ENCODE measurements at places on chromosomes 16 and 17.

- peak; percentile 63 for DNase-seq
These were observed 28.8 kb downstream of the GINS2 start for GRCh38 chr16:85659805-85660511.

DNA sequence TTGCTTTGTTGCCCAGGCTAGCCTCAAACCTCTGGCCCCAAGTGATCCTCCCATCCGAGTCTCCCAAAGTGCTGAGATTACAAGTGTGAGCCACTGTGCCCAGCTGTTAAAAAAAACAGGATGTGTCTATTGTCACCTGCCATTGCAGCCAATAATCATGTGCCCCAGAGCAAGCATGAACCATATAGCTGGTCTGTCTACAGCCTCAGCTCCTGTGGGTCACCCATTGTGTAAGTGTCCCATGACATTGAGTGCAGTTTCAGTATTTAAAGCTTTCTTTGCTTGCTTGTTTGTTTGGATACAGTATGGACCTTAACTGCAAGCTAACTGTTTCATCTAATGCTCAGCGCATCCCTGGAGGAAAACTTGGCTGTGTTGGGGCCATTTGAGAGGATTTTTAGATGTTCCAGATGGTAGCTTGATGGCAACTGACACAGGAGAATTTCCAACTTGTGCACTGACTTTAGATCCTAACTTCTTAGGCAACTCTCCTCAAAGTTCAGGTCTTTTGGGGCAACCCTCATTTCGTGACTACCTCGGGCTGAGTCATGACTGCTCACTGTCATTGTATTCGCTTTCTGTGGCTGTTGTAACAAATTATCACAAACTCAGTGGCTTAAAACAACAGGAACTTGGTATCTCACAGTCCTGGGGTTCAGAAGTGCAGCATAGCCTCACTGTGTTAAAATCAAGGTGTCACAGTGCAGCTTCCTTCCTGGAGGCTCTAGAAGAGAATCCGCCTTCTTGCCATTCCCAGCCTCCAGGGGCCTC is 30.3 kb upstream of the ADORA2B start:
- DNase-seq: no peak

- DNase-seq: no peak
These were observed 75.5 kb downstream of the GPRC5B start for GRCh38 chr16:19809121-19809635.

DNA sequence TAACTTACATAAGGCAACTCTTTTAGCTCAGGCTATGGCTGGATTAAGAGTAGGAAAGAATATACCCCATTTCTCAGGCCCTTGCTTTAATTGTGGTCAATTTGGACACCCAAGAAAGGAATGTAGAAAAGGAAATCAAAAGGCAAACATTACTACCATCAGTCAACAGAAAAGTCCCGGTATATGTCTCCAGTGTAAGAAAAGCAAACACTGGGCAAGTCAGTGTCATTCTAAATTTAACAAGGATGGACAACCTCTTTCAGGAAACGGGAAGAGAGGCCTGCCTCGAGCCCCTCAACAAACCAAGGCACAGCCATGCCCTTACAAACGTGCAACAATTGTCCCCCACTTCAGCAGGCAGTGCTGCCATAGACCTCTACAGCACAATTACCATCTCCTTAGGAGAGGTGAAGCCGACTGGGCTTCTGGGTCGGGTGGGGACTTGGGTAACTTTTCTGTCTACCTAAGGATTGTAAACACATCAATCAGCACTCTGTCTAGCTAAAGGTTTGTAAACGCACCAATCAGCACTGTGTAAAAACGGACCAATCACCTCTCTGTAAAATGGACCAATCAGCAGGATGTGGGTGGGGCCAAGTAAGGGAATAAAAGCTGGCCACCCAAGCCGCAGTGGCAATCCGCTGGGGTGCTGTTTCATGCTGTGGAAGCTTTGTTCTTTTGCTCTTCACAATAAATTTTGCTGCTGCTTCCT is 12.4 kb downstream of the MRPL58 start:
- no peak for DNase-seq

- DNase-seq: no peak
These were observed 12.1 kb downstream of the CUEDC1 start for GRCh38 chr17:57943140-57943539.

DNA sequence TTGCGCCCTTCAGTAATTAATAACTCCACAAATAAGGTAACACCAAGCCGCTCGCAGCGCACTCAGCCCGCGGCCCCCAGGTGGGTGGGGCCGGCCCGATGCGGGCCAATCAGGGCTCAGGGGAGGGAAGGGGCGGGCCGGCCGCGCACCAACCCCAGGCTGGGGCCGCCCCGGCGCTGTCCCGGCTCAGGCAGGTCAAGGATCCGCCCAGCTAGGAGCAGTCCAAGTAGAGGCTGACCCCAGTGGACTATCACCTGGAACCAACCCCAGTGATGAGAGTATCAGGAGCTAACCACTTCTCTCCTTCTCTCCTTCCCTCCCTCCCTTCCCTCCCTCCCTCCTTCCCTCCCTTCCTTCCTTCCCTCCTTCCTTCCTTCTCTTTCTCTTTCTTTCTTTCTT is 110.8 kb downstream of the C16orf78 start:
- peak; percentile 16 for DNase-seq

DNA sequence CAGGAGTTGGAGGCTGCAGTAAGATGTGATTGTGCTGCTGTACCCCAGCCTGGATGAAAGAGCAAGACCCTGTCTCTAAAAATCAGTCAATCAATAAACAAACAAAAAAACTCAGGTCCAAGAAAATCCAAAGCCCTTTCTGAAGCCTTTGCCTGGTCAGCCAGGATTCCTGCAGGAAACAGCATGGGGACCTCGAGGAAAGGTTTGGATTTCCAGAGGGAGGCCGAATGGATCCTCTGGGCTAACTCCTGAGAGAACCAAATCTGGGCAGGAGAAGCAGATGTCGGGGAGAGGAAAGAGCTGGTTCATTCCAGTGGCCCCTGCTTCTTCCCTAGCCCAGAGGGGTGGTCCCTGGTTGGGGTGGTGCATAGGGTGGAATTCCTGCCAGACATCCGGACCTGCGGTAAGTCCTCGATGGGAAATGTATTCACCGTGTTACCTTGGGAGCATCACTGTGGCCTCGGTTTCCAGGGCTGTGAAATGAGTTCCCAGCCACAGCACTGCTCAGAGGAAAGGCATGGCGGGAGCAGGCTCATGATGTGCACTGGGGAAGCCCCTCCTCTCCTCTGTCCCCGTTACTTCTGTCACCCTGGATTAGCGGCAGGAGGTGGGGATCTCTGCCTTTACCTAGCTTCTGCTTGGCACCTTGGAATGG is 75.1 kb downstream of the CYLD start:
- DNase-seq: no peak

- no peak for DNase-seq
These were observed 581 bp upstream of the TMEM208 start for GRCh38 chr16:67226295-67226803.

GRCh38 chr16:48197294-48197693 is 41.5 kb upstream of the ABCC12 start:
- DNase-seq: no peak

Measured in stimulated activated CD4-positive, alpha-beta T cell treated with anti-CD3 and anti-CD28 coated beads, Interleukin-1b, Interleukin-23, amount 100 ng/mL, for 4 hours (primary cell).